ENCODE measurements at places on chromosomes 12 and 14.

- DNase-seq: no peak
Measured at GRCh38 chr12:64790166-64790565, 31.0 kb upstream of the GNS start.

DNA sequence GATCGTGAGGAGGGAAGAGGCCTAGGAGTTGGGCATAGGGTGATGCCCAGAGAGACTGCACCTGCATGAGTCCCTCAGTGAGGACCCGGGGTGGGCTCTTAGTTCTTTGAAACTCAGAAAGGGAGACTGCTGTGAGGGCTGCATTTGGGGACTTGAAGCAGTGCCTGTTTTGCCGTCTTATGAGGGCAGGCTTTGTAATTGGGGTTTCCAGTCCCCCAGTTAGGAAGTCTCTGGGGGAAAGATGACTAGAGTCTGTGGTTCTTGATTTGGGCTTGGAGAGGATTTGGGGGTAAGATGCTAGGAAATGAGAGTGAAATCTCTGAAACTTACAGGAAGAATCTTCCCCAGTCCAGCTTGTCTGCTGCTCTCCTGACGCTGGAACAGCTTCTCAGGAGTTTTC is 99.6 kb downstream of the ARF6 start:
- no peak for DNase-seq

GRCh38 chr12:107368586-107368985 is 275.2 kb upstream of the CRY1 start:
- DNase-seq: no peak

DNA sequence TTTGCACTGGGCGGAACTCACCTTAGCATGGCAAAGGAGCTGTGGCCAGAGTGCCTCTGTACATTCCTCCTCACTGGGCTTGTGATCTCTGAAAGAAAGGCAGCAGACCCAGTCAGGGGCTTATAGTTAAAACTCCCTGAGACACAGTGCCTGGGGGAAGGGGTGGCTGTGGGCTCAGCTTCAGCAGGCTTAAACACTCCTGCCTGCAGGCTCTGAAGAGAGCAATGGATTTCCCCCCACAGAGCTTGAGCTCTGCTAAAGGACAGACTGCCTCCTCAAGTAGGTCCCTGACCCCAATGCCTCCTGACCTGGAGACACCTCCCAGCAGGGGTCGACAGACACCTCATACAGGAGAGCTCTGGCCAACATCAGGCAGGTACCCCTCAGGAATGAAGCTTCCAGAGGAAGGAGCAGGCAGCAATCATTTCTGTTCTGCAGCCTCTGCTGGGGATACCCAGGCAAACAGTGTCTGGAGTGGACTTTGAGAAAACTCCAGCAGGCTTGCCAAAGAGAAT is 327.5 kb upstream of the SLC16A7 start:
- DNase-seq: no peak

DNA sequence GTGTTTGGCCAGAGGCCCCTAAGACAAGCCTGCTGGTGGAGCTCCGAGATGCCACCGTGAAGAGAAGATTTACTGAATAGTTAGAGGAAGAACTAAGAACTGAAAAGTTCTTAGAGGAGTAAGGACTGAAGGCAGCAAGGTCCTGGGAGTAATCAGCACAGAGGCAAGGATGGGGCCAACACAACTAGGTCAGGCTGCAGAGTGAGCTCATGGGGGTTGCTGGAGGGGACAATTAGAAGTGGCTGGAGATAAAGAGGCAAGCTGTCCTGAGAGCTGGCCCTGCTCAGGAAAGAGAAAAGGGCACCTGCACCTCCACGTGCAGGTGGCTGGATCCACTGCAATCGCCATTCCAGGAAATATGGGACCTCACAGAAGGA is 52.7 kb downstream of the NFKBIA start:
- DNase-seq: no peak

Data from hypothalamus (tissue), 51 donors.